ENCODE measurements at places on chromosomes 7 and 10. TPM values are rescaled to one million over a fixed set of nuclear protein-coding genes. Genes with fewer than 3 reads are reported as not detected.

DNA sequence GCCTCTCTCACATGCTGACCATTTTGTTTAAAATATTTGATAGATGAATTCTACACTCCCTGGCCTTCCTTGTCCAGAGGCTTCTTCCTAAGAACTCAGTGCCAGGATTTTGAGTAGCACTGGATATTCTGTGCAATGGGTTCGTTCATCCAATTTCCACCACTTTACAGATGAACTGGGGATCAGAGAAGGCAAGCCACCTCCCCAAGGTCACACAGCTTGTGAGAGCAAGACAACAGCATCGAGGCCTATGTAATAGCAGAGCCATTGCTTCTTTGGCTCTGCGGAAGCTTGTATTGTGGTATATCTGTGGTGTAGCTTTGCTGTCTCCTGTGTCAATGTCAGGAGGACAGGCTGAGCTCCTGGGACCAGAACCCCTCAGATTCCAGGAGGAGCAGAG lies 140.9 kb downstream of the PLPP4 start:
- no peak for DNase-seq

DNA sequence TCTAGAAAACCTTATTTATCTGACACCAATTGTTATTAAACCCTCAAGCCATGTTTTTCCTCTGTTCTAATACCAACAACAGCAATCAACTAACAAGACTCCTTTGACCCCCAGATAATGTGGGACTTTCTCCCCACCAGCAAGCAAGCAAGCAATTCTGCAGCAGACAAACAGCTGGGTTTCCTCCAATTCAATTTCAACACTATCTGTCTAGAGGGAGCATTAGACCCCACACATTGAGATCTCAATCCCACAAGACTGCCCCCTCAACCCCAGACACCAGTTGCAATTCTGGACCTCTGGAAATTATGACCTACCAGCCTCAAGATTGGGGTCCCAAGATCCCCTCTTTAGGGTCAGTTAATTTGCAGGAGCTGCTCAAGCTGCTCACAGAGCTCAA lies 89.4 kb upstream of the TMEM26 start:
- no peak for DNase-seq

DNA sequence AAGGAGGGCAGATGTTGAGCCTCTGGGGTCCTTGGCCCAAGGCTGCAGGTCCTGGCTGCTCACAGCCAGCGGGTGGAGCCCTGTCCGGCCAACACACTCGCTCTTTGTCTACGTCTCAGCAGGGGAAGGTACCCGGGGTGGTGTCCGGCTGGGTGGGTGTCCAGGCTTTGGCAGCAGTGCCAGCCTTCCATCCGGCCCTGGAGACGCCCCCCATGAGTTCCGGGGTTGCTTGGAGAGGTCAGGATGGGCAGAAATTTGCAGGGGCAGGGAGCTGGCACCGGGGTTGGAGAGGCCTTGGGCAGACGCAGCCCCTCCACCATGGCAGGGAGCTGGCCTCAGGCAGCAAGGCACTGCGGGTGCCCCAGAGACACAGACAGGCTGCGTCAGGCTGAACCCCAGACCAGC lies 42.2 kb upstream of the ELN start:
- DNase-seq = no peak

- no peak for DNase-seq
These were observed 24.9 kb downstream of the RGR start for GRCh38 chr10:84269773-84270172.

The LRRC17 gene
- 4.3 TPM for total RNA-seq

The FXYD4 gene
- total RNA-seq = not detected

The NRCAM gene
- 37.2 TPM for total RNA-seq
